ENCODE measurements at places on chromosomes 12 and 14.

DNA sequence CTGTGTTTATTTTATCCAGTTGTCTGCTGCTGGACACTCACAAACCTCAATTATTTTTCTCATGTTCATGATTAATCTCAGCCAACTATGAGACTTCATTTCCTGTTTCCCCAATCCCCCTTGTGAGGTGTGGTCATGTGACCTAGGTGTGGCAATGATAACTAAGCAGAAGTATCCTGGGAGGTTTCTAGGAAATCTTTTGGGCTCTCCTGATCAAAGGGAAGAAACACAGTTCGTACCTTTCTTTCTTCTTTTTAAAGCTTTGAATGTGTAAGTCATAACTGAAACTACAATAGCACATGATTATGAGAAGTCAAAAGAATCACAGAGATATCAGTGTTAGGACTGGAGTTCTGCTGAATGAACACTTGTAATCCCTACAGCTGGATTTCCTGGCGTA lies 34.4 kb upstream of the MANSC4 start:
- DNase-seq, result no peak

GRCh38 chr12:123427036-123427769 lies 9.3 kb downstream of the RILPL2 start:
- peak; percentile 50 for DNase-seq

DNA sequence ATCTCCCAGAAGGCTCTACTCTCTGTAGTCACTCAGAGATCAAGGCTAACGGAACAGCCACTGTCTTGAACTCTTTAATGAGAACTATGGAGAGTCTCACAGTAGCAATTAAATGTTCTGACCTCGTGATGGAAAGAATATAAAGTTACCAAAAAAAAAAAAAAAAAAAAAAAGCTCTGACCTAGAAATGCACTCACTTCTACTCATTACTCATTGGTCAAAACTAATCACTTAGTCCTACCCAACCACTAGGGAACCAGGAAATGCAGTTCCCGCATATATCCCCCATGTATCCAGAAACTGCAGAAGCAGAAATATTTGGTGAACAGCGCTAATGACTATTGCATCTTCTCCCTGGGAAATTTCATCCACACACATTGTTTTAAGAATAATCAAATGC lies 29.5 kb upstream of the C12orf76 start:
- DNase-seq, result no peak

DNA sequence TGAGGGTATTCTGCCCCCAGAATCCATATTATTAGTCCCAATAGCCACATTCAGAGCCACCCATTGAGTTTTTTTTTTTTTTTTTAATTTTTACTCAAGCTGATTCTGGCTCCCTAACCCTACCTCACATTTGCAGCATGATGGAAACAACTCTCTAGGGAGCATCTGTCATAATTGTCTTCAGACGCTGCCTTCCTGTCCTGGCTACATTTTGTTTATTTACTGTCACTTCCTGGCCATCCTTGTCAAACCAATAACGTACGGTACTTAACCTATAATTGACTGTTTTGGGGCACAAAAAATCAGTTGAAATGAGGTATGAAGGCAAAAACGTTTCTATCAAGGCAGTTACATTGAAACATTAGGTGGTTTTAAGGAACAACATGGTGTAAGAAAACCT lies 2.1 kb downstream of the GLIPR1 start:
- no peak for DNase-seq

- no peak for DNase-seq
Observed at GRCh38 chr12:60100160-60100559, 504.3 kb downstream of the SLC16A7 start.
